ENCODE measurements at places on chromosomes 2 and 18.

GRCh38 chr18:61752973-61753372 lies 139.8 kb downstream of the RNF152 start:
- no peak overlapping the region for H3K4me3 ChIP-seq
- no peaks in the 10 kb centered on the region for H3K36me3 ChIP-seq
- no peak overlapping the region for H3K27ac ChIP-seq
- DNase-seq, result no peak
- H3K4me1 ChIP-seq, result no peaks in the 10 kb centered on the region

- H3K4me3 ChIP-seq, result no peak overlapping the region
- no peak overlapping the region for H3K27ac ChIP-seq
- H3K4me1 ChIP-seq, result peaks cover 9% of the 10 kb centered on the region
- no peak for DNase-seq
- H3K27me3 ChIP-seq, result no peaks in the 10 kb centered on the region
Measured at GRCh38 chr2:100109986-100110613, 32.3 kb downstream of the AFF3 start.

GRCh38 chr2:112310906-112311305 lies 35.5 kb downstream of the ZC3H6 start:
- no peak overlapping the region for H3K27ac ChIP-seq
- H3K4me1 ChIP-seq, result no peaks in the 10 kb centered on the region
- no peak for DNase-seq

DNA sequence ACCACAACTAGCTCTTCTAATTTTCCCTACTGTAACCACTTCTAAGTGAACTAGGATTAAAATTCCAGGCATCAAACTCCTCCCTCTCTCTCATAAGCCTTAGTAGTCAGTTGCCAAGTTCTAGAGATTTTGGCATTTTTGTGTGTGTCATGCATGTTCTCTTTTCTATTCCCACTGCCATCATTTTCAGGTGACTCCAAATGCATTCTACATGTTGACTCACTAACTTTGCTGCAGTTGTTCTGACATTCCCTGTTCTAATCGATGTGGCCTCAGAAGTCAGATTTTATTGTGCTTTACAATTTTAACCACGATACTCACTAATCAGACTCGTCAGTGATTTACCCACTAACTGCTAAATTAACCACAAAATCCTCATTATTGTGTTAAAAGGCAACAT lies 13.3 kb downstream of the DSC1 start:
- no peaks in the 10 kb centered on the region for H3K27me3 ChIP-seq
- H3K36me3 ChIP-seq, result no peaks in the 10 kb centered on the region
- no peaks in the 10 kb centered on the region for H3K4me1 ChIP-seq
- no peak overlapping the region for H3K4me3 ChIP-seq

DNA sequence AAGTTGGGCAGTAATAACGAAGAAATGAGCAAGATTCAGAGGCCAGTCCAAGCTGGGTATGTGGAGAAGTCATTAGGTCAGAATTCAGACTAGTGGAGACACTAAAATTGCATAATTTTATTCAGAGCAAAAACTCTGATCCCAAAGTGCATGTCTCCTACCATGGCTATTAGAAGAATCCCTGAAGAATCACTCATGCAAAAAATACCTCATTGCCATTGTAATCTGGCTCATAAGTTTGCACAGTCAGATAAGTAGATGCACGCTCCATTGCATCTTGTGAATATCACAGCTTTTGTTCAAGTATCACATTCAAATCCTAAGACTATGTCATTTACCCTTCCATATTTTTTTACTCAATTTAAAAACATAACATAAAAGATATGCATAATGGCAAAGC lies 692.2 kb upstream of the KLHL29 start:
- no peak overlapping the region for H3K4me3 ChIP-seq
- DNase-seq, result no peak
- H3K36me3 ChIP-seq, result no peaks in the 10 kb centered on the region
- no peaks in the 10 kb centered on the region for H3K4me1 ChIP-seq
- no peaks in the 10 kb centered on the region for H3K27me3 ChIP-seq

- H3K4me1 ChIP-seq, result no peaks in the 10 kb centered on the region
- no peak overlapping the region for H3K27ac ChIP-seq
- H3K27me3 ChIP-seq, result no peaks in the 10 kb centered on the region
- no peak overlapping the region for H3K4me3 ChIP-seq
Measured at GRCh38 chr2:133421516-133422324, 146.5 kb downstream of the NCKAP5 start.

GRCh38 chr2:44560941-44561340 lies 199.2 kb downstream of the CAMKMT start:
- H3K27me3 ChIP-seq, result no peaks in the 10 kb centered on the region
- no peaks in the 10 kb centered on the region for H3K4me1 ChIP-seq

GRCh38 chr18:53033128-53033527 lies 693.1 kb downstream of the DCC start:
- no peak for DNase-seq
- H3K27ac ChIP-seq, result no peak overlapping the region
- no peaks in the 10 kb centered on the region for H3K4me1 ChIP-seq
- no peaks in the 10 kb centered on the region for H3K27me3 ChIP-seq
- H3K36me3 ChIP-seq, result no peaks in the 10 kb centered on the region

- no peak overlapping the region for H3K4me3 ChIP-seq
- no peaks in the 10 kb centered on the region for H3K27me3 ChIP-seq
- no peaks in the 10 kb centered on the region for H3K4me1 ChIP-seq
- no peak for DNase-seq
Measured at GRCh38 chr2:168928113-168928831, 27.2 kb downstream of the G6PC2 start.

GRCh38 chr2:196486146-196486545 lies 153.4 kb upstream of the CCDC150 start:
- DNase-seq, result no peak
- H3K4me3 ChIP-seq, result no peak overlapping the region
- no peaks in the 10 kb centered on the region for H3K27me3 ChIP-seq
- no peaks in the 10 kb centered on the region for H3K4me1 ChIP-seq
- H3K27ac ChIP-seq, result no peak overlapping the region

- H3K27ac ChIP-seq, result no peak overlapping the region
- no peaks in the 10 kb centered on the region for H3K27me3 ChIP-seq
- H3K4me1 ChIP-seq, result no peaks in the 10 kb centered on the region
- no peaks in the 10 kb centered on the region for H3K36me3 ChIP-seq
- H3K4me3 ChIP-seq, result peak overlapping the region; percentile 25
Measured at GRCh38 chr18:43129946-43130524, 14.6 kb upstream of the RIT2 start.

DNA sequence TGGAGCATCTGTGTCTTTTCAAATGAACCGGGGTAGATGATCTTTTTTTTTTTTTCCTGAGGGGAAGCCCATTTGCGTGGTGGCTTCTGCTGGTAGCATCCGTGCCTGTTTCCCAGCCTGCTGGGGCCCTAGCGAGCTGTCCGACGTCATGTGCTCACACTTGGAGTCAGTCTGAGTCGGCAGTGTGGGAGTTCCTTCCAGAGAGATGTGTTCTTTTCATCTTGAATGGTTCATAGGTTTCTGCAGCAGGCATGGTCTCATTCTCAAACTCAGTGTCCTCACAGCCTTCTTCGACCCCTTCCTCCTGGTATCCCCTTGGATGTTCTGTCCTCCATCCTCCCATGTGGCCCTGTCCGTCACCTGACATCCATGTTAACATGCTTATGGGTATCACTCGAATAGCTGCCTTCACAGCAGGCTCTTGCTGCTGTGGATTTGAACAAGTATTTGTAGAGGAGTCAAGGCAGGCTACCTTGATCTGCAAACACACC lies 51.0 kb downstream of the LDLRAD4 start:
- H3K27ac ChIP-seq, result peak overlapping the region; percentile 52
- no peaks in the 10 kb centered on the region for H3K36me3 ChIP-seq
- DNase-seq, result peak; percentile 91
- no peaks in the 10 kb centered on the region for H3K27me3 ChIP-seq

Data from vagina (tissue), 2 donors.